Activated CD4-positive, alpha-beta T cell treated with anti-CD3 and anti-CD28 coated beads for 48 hours (primary cell): ENCODE measurements at places on chromosomes 12 and 14.

GRCh38 chr12:53057816-53058500 is 8.1 kb downstream of the TNS2 start:
- no peak for DNase-seq

DNA sequence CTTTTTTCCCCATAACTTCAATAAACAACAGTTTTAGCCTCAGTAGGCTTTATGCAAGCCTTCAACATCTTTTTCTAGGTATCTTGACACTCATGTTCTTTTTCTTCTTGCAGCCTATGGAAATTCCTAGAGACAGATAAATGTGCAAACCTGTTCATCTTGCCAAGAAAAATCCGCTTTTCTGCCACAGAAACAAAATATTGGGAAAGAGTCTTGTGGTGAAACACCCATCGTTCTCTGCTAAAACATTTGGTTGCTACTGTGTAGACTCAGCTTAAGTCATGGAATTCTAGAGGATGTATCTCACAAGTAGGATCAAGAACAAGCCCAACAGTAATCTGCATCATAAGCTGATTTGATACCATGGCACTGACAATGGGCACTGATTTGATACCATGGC is 295.9 kb downstream of the ZFP36L1 start:
- no peak for DNase-seq

DNA sequence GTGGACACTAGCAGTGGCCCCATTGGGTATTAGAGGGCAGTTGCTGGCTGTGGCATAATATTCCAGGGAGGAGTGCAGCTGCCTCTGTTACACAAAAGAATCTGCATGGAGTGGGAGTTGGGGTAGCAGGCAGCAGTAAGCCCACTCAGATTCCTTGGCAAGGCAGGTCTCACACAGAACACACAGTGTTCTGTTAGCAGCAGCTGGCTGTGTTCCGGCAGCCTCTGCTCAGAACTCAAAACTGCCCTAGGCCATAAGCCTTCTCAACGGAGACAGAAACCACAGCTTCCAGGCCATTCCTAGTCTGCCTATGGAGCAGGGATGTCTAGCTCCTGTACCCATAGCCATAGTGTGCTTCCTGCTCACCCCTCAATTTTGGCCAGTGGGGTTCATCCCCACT is 1085.4 kb downstream of the SLC6A15 start:
- DNase-seq, result no peak

GRCh38 chr14:83300476-83301064 is 1766.9 kb upstream of the SEL1L start:
- DNase-seq, result no peak

DNA sequence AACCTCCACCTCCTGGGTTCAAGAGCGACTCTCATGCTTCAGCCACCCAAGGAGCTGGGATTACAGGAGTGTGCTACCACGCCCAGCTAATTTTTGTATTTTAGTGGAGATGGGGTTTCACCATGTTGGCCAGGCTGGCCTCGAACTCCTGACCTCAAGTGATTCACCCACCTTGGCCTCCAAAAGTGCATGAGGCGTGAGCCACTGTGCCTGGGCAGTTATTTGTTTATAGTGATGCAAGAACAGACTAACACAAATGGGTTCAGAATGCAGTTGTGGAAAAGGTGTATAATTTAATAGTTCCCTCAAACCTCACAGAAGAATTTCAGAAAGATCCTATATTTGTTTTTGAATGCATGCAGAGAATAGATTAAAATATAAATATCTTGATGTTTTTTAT is 447.1 kb downstream of the ZFP36L1 start:
- DNase-seq, result no peak

DNA sequence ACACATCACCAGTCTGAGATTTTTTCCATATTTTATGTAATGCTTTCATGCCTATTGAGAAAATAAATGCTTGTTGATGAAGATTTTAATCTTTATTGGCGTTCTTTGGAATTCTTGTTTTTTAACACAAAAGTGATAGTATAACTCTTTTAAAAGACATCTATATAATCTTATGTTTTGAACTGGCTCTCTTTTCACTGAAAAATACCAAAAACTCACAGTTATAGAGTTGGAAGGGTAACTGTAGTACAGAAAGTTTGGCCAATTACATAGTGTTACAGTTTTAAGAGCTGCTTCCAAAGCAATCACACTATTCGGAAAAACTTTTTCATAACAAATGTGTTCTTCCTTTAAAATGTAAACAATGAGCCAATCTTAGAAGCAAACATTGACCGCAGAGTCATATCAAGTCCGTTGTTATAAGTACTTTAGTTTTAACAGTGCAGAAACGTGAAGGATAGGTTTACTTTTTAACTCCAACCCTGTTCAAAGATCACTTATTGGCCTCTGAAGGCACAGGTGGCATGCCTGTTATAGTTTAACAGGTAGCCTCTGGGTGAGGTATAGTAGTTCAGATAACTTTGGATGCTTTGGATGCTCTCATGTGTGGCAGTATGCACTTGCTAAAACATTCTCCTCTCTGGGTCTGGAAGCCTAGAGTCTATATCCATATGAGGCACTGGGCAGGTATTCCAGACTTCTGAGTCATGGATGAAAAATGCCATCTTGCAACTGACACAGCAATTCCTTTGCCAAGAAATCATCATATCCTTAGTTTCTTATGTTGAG is 12.1 kb upstream of the NTN4 start:
- DNase-seq, result no peak

DNA sequence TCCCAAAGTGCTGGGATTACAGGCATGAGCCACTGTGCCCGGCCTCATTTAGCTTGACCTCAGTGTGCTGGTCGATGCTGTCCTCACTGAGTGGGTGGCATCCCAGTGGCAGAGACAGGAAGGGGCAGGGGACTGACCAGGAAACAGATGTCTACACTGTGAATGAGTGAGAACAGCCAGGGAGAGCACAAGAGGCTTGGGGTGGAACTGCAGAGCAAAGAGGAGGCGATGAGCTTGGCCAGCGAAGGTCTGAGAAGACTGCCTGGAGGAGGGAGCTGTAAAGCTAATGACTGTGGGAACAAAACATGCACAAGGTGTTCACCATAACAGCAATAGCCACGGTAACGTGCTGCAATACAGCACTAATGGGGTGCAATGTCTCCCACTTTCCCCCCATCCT is 57.2 kb upstream of the BEGAIN start:
- no peak for DNase-seq

DNA sequence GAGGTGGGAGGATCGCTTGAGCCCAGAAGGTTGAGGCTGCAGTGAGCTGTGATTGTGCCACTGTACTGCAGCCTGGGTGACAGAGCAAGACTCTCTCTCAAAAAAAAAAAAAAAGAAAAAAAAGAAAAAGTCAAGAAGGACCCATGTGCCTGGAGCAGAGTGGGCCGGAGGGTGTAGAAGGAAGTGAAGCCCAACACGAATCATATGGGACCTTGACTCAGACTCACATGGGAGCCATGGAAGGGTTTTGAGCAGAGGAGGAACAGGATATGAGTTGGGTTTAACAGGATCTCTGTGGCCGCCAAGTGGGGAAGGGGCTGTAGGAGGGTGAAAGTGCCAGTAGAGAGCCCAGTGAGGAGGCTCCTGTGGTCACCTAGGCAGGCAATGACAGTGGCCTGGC is 165.4 kb downstream of the PHETA1 start:
- no peak for DNase-seq

GRCh38 chr12:124551268-124552144 is 15.9 kb downstream of the NCOR2 start:
- DNase-seq, result no peak

DNA sequence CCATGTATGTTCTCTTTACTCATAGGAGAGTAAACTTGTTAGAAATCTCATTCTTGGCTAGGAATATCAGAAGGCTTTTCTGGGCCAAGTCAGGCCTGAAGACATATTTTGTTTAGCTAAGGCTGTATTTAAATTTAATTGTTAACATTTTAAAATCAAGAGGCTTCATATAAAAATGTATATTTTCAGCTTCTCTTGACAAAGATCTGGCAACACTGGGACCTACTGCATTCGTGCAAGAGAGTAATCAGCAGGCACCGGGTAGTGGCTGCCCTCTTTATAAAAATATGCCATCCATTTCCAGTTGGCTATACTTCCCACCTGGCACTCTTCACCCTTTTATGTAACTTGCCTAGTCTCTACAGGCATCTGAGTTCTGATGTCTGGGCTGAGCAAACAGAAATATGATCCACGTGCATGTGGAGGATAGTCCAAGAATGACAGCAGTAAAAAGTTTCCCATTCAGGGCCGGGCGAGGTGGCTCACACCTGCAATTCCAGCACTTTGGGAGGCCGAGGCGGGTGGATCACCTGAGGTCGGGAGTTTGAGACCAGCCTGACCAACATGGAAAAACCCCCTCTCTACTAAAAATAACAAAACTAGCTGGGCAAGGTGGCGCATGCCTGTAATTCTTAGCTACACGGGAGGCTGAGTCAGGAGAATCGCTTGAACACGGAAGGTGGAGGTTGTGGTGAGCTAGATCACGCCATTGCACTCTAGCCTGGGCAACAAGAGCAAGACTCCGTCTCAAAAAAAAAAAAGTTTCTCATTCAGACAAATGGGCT is 2.0 kb upstream of the SOS2 start:
- peak; percentile 45 for DNase-seq

DNA sequence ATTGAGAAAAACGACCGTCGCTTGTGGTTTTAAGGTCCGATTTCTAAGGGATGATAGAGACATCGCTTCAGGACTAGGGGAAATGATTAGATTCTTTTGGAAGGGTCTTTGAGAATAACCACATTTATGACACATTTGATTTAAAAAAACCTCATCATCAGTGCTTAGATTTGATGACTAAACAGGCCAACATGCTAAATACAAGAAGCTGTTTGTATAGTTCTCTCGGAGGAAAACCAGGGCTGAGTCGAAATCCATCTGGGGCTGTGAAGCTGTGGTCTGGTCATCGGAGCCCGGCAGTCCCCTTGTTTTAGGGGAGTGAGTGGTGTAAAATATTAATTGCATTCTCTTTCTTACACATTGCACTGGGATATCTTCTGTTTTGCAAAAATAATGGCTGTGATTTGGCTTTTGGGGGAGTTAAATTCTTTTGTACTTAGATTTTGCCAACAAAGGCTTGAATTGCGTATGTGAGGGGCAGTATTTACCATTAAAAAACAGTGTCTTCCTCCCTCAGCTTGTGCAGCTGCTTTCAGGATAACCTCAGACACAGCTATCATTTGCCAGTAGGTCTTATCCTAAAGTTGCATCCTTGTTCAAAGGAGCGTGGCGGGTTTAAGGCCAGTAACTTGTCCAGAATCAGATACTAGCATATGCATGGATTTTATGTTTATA is 550 bp downstream of the GNG2 start:
- no peak for DNase-seq

GRCh38 chr12:20350495-20350894 is 17.8 kb upstream of the PDE3A start:
- DNase-seq, result no peak

DNA sequence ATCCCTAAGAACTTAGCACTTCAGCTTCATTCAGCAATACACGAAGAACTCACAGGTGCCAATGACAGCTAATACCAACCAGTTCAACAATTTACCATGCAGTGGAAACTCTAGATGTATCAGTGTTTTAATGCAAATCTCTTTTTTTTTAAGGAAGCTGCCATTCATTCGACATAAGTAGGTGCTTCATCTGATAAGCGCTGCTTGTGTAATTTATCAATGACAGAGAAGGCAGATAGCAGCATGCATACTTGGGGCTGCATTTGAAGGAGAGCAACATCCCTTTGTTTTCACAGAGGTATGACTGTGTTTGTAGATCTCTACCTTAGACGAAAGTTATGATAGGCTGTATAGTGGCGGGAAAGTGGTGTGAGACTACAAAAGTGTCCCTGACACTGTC is 977.1 kb downstream of the AACS start:
- no peak for DNase-seq

GRCh38 chr14:105117257-105117646 is 51.3 kb downstream of the JAG2 start:
- DNase-seq, result no peak

GRCh38 chr14:38883127-38883526 is 219.9 kb downstream of the SEC23A start:
- DNase-seq, result no peak

- no peak for DNase-seq
Measured at GRCh38 chr14:68307790-68308168, 485.1 kb downstream of the ZFP36L1 start.

- no peak for DNase-seq
Measured at GRCh38 chr12:22318108-22318737, 16.3 kb downstream of the ST8SIA1 start.

DNA sequence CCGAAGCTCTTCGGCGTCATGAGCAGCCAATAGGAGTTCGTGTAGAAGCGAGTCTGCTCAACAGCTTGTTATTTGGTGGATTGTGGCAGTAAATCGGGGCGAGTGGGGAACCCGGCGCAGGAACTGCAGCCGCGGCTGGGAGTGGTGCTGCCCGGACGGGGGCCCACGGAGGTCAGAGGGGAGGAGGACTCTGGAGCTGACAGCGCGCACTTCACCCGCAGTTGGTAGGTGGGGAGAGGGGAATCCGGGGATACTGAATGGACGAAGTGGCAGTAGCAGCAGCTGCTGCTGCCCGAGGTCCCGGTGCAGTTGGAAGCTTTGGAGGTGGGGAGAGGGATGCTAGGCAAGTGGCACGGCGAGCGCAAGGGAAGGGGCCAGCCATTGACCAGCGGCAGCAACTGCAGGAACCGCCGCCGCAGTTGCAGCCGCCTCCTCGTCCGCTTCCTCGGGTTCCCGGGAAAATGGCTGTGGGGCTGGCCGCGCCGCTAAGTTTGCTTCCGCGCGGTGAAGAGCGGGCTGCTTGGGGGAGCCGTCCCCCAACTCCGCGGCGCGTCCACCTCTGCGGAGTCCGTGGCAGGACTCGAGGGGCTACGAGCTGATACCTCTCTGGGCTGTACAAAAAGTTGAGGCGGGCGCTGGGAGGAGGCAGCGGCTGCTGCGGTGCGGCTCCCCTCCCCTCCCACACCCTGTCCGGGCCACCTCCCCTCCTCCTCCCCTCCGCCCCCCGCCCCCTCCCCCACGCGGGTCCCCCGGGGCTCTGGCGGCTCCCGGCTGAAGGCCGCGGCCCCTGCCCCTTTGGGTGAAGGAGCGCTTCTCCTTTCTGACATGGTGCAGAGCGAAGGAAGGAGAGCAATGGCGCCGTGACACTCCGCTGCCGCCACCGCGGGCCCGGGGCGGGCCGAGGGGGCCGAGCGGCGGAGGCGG is at the start of gene ARID4A:
ARID4A (plus strand) TSS at position 79 of the 924 bp plus-strand sequence. CDS start 1,300 bp downstream, outside the sequence.
- DNase-seq, result peak; percentile 85

DNA sequence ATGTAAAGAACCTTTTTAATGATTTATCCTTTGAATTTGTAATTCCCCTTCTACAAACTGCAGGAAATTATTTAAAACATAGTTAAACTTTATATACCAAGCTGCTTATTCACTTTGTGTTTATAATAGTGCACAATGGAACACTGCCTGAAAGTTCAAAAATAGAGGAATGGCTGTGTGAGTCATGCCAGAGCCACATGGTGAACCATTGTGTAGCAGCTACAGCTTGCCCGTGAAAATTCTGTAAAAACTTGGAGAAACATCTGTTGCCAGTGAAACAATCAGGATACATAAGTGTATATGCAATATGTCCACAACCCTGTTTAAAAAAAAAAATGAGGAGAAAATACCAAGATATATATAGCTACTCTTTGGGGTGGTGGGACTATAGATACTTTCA is 59.5 kb downstream of the VEZT start:
- DNase-seq, result no peak

DNA sequence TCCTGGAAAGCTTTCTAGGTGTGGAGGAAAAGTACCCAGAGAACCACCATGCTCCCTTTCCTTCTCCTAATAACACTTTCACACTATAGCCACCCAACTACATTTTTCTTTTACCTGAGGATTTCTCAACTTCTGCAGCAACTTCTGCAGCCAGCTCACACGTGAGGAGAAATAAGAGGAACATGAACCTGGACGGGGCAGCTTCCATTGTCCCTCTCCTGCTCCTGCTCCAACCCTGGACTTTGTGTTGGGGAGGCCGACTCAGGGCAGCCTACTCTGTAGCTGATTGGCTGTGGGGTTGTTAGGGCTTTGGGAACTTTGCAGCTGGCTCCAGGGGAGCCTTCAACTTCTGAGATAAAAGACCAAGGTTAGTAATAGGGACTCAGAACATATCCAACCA is at the start of gene ERP27:
ERP27 (minus strand) TSS at position 237 of the 400 bp plus-strand sequence; CDS start at position 208, 29 bp downstream.
- DNase-seq, result no peak
